ENCODE measurements at places on chromosomes 4 and X.

DNA sequence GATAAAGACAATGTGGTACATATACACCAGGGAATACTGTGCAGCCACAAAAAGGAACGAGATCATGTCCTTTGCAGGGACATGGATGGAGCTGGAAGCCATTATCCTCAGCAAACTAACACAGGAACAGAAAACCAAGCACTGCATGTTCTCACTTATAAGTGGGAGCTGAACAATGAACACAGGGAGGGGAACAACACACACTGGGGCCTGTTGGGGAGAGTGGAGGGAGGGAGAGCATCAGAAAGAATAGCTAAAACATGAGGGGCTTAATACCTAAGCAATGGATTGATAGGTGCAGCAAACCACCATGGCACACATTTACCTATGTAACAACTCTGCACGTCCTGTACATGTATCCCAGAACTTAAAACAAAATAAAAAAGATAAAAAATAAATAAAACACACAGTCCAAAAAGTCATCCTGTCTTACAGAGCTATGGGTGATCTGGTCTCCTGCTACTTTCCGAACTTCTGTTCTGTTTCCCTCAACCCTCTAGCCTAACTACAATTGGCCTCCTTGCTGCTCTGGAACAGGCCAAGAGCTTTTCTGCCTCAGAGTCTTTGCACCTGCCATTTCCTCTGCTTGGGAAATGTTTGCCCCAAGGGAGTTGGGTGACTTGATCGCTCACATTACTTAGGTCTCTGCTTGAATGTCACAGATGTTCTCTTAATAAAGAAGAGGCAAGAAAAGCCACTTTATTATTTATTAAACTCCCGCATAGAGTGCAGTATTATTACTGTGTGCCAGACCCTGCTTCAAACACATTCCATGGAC lies 1.1 kb upstream of the CD38 start:
- no peak for DNase-seq

DNA sequence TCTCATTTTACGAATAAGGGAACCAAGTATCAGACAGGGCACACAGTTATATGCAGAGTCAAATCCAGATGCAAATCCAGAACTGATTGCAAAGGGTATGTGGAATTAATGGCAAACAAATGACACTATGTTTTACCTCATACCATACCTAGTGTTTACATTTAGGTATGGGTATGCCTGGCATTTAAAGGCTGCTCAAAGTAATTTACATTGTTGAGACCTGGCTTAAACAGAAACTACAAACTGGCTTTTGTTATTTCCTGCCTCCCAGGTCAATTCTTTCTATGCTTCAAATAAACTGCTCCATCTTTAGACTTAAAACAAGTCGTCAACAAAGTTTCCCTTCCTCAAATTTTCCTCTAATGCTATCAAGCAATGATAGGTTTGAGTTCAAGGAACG lies 33.7 kb downstream of the ANKRD17 start:
- no peak for DNase-seq

- no peak for DNase-seq
These were observed 132.3 kb downstream of the CBR4 start for GRCh38 chr4:168877511-168878491.

GRCh38 chr4:137896221-137896737 lies 345.9 kb downstream of the SLC7A11 start:
- no peak for DNase-seq

- DNase-seq, result peak; percentile 46
These were observed 21.6 kb upstream of the C4orf54 start for GRCh38 chr4:99679204-99679603.

GRCh38 chrX:71543316-71543715 lies 10.4 kb downstream of the OGT start:
- peak; percentile 54 for DNase-seq

- DNase-seq, result no peak
These were observed 2.7 kb downstream of the TIMM17B start for GRCh38 chrX:48894891-48895290.

DNA sequence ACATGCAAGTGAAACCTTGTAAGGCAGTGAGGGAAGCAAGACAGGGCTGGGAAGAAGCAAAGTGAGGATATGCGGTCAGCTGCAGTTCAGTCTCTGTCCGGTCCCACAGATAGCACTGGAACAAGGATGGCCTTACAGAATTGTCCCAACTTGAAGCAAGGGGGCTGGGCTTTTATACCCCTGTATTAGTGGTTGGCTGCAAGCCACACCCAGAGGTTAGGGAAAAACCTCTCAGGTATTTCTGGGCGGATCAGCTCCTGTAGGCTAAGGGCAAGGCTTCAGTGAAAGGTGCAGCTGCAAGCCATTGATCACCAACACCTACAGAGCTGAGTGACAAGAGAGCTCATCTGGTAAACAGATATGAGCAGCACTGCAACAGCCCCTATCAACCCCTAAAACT lies 89.0 kb downstream of the KDR start:
- DNase-seq, result no peak

- peak; percentile 8 for DNase-seq
These were observed 1498.2 kb upstream of the TENM3 start for GRCh38 chr4:180745019-180745418.

- DNase-seq, result peak; percentile 80
These were observed at the start of gene MID1IP1 for GRCh38 chrX:38800981-38801845. Gene MID1IP1 (plus strand): TSS chrX:38801459. CDS start chrX:38804947, 3,488 bp downstream.

GRCh38 chr4:81663368-81663767 lies 191.7 kb upstream of the RASGEF1B start:
- no peak for DNase-seq

DNA sequence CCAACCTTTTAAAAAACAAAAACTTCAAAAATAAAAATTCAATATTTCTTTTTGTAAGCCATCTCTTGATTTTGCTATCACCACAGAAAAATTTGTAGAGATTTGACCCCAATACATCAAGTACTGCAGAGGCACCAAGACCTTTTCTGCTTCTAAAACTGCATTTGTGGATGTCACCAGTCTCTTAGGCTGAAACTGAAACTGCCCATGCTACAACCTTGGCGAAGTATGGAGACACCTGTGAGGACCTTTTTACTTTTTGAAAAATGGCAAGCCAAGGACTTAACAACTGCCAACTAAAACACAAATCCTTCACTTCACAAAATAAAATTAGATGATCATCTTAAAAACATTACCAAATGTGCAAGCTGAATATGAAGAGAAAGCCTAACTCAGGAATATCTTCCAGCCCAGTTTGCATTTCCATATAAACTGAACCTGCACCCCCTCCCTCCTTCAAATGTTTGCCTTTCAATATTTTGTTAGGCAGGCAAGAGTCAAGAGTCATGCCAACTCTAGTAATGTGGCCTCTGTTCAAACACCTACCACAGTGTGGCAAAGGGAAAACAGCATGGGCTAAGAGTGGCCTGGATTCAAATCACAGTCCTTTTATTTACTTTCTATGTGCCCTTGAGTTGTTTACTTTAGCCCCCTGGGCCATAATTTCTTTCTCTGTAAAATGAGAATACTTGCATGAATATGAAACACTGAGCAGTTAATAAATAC lies 389.4 kb downstream of the OPHN1 start:
- no peak for DNase-seq

GRCh38 chrX:2707334-2707760 lies 16.3 kb downstream of the CD99 start:
- DNase-seq, result peak; percentile 76

DNA sequence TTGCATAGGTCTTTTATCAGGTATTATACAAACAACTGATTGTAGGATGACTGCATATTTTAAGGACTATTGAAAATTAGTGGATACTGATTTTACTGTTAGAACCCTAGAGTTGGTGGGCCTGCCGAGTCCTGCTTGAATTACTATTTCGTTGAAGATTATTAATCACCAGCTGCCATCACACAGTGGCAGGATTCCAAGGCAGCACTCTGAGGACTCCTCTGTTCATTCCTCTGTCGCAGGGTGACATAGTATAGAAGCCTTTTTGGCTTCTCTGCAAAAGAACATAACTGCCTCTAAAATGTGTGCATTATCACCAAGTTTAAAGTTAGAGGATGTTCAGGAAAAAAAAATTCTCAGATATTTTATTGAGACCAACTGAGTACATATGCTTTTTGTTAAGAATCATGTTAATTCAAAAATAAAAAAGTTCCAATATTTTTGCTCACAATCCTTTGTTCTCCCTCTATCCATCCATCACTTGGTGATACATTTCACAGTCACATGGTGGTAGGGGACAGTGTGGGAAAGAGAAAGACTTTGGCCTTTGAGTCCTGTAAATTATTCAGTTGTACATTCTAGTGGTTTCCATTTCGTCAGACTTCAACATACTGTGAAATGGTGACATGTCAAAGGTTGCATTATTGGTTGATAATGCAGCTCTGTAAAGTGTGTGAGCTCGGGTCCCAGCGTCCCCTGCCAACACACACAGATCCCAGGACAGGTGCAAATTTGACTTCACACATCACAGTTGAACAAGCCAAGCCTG lies 332.5 kb downstream of the GRID2 start:
- no peak for DNase-seq

GRCh38 chr4:48336146-48336870 lies 5.0 kb upstream of the SLAIN2 start:
- no peak for DNase-seq

- DNase-seq, result no peak
These were observed at the start of gene ASB12 for GRCh38 chrX:64230123-64230970. Gene ASB12 (minus strand): TSS chrX:64230607. CDS start chrX:64225650, 4,957 bp downstream.

- DNase-seq, result peak; percentile 38
These were observed 42.9 kb downstream of the AFF1 start for GRCh38 chr4:86977621-86978184.

DNA sequence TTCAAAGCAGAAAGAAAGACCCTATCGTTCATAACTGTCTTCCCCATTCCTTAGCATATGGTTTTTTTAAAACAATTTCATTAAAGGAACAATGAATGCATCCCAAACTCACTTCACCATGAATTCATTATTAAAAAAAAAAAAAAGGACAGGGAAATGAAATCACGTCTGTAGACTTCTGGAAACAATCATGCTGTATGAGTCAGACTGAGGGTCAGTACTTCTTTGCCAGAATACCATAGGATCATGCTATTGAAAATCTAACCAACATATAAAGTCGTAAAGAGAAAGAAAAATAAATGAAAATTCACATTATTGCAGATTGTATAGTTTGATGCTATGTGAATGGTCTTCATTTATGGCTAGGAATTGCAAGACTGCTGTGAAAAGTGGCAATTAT lies 144.4 kb downstream of the PCDH18 start:
- no peak for DNase-seq

DNA sequence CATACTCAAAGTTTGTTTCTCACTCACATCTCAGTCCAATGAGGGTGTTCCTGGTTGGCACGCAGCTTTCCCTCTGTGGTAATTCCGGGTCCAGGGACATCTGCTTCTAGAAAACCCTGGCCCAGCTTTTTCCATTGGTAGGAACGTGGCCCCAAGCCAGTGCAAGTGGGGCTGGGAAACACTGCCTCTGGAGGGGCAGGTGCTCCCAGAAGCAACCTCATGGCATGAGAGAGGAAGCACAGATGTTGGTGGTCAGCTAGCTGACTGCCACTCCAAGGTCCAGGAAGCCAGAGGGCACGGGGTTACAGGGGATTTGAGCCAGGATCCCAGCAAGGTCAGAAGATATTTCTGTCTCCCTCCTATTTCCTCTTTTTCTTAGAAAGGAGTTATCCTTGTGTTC lies 47.5 kb downstream of the DCTD start:
- no peak for DNase-seq

DNA sequence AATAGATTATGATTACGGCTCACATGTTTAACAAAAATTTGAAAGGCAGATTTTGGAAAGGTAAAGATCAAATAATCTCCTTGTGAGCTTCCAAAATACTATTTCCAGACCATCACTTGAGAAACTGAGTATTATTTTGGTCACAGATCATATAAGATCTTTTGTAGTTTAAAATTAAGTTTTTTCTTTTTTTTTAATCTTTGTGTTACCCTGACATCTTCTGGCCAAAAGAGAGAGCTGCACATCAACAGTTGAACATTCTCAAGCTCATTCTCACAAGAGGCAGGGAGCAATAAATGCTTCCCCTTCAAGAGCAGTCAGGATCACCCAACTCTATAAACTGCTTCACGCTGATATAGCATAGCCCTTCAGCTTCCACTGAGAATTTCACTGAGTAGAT lies 15.9 kb downstream of the TMEM192 start:
- DNase-seq, result peak; percentile 10

DNA sequence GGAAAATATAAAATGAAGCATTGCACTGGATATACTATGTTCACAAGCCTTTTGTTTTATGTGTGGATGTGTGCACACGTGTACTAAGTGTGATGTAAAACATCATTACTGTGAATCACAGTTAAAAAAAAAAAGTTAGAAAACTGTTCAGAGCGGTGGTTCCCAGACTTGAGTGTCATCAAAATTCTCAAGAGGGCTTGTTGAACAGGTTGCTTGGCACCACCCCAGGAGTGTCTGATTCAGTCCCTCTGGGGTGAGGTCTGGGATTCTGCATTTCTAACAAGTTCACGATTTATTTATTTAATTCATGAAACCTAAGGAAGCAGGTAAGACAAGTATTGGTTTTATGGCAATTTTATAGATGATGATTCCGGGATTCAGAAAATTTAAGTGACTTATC lies 1.8 kb downstream of the CENPU start:
- DNase-seq, result no peak

DNA sequence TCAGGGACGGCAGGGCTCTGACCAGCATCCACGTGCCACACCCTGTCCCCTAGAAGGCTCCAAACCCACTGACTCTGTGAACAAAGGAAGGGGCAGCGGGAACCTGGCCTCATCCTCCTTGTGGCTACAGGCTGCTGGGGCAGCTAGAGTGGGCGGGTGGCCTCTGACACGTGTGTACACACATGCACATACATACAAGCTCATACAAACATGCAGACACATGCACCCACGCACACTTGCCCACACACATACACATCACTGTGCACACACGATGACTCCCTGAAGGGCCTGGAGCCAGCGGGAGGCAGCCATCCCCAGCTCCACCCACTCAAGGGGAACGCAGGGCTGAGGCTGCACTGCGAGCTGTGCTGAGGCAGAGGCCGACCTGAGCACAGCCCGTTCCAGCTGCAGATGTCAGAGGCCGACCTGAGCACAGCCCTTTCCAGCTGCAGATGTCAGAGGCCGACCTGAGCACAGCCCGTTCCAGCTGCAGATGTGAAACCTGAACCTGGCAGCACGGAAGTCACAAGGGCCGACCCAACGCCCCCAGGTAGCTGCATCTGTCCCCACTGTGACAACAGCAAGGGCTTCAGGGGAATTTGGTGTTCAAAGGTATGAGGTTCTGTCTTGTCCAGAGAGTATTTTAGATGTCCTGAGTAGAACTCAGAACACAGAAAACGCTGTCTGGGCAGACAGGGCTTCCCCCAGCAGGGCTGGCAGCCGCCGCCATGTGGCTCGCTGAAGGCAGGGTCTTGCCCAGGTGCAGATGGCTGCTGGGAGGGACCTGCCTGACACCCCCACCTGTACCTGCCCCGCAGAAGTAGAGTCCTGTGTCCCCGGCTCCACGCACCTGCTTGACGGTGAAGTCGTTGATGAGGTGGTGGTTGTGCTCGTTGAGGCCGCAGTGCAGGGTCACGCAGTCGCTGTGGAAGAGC lies 33.5 kb downstream of the CTBP1 start:
- DNase-seq, result no peak

- no peak for DNase-seq
These were observed 59.3 kb upstream of the UBQLN2 start for GRCh38 chrX:56503941-56504673.

DNA sequence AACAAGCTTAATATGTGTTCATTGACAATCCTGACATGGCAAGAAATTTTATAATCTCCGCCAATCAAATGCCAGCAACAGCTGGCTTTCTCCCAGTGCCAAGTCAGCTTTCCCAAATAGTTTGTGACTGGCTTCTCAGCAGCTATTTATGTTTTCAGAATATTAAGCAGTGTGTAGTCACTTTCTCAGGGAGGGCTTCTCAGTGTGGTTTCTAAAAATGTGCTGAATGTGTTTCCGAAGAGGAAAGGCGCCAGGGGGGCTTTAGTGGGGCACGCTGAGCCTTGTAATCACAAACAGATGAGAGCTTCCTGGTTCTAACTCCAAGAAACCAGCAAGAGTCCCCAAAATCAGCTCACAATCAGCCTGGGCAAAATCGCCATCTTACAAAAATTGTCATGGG lies 258.7 kb upstream of the CPEB2 start:
- no peak for DNase-seq
